ENCODE measurements at places on chromosomes 6 and 20.

- DNase-seq = no peak
Measured at GRCh38 chr6:23681743-23682142, 444.3 kb upstream of the NRSN1 start.

GRCh38 chr6:110421749-110422443 lies 6.5 kb upstream of the DDO start:
- no peak for DNase-seq

GRCh38 chr6:143328876-143329275 lies 121.6 kb downstream of the ADAT2 start:
- no peak for DNase-seq

DNA sequence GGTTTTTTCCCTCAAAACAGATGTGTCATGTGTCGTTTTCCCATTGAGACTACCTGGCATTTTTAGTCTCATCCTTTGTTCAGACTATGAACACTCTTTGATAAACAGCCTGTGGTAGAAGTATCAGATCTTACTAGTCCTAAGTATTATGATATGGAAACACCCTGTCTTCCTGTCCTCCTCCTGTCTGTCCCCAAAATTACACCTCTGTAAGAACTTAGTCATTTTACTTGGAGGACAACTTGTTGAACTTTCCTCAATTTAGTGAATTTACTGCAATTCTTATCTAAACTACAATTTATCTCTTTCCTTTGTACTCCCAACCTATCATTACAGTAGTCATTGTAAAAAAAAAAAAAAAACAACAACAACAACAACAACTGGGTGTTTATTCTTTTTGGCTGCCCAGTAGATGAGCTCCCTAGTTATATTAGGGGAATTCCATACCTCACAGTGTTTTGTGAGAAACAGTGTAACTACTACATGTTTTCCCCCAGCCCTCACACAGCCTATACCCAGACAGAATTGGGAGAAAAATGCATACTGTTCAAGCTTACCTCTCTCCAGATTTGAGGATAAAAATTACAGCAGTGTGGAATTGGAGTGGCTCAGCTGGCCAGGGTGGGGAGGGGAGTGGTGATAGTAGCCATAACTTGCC lies 18.5 kb upstream of the ERVFRD-1 start:
- DNase-seq = no peak

DNA sequence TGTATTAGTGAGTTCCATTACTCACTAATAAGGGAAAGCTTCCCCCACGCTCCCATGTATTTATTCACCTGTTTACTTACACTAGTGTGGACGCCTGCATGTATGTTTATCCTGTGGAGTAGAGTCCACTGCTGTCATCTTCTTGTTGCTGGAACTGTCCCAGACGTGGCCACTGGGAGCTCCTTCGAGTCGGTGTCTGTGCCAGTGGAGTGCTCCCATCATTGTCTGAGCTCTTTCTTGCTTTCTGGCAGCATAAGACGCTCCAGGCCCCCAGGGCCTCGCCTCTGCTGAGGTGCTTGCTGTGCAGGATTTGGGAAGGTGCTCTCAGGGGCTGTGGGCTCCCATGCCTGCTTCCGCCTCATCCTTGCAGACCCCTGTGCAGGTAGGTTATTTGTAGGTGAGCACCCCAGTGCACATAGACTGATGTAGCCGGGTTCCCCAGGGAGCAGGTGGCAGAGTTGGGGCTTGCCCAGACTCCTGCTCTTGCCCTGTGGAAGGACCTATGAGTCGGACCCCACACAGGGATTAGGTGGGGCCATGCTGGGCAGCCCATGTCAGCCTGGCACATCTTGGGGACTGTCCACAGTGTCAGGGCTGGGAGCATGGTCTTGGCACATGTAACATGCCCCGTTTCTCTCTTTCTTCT lies 16.6 kb downstream of the PHACTR3 start:
- no peak for DNase-seq

DNA sequence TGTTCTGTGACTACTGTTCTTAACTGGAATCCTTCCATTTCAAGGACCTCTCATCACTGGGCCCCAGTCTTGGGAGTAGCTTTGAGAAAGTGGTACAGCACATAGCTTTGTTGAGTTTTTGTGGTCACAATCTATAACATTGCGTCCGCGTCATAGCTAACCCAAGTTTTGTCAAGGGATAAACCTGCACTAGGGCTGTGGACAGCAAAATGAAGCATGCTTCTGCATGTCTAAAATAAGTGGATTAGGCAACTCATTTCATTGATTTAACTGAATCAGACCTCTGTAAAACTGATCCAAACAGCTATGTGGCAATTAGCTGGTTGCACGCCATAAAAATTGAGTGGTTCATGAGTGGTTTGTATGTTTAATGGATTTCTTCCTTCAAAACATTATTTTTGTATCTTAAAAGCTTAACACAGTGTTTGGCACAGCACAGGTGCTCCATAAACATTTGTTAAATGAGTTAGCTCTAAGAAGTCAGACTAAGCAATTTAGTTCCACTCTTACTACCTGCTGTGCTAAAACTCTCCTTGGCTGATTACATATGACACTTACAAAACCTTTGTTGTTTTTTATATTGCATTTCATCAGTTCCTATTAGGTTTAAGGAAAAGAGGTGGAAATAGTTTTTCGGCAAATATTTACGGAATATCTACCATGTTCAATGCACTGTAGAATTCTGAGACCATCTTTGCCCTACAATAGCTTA lies 160.3 kb upstream of the ATXN1 start:
- DNase-seq = no peak

DNA sequence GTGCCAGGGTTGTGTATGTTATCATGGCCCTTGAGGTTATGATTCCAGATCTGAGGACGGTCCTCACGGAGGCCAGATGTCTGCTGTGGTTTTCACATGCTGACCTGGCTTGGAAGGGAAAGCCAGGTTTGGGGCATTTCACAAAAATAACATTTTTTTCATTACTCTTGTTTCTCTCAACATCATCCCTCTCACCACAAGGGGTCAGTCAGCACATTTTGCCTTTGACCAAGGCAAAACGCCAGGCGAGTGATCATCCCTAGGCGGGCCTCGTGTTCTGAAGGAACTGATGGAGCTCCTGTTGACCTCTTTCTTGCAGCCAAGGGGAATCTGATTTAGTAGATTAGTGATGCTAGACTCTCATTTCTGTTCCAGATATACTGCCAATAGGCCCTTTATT lies 133.5 kb downstream of the TBC1D7 start:
- peak; percentile 36 for DNase-seq

DNA sequence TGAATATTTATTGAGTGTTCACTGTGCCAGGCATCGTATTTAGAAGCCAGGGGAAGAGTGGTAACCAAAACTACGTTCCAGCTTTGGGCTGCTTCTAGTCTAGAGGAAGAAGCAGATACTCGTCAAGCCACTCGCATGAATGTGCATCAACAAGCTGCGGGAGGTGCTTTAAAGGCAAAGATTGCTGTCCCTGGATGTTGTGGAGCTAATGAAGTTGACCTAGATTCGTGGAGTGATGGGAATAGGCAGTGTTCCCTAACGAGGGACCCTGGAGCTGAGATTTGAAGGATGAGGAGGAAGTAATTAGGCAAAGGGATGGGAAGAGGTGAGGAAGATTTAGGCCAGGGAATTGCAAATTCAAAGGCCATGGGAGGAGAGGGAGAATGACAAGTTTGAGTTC lies 118.9 kb downstream of the TMEM170B start:
- DNase-seq = no peak

DNA sequence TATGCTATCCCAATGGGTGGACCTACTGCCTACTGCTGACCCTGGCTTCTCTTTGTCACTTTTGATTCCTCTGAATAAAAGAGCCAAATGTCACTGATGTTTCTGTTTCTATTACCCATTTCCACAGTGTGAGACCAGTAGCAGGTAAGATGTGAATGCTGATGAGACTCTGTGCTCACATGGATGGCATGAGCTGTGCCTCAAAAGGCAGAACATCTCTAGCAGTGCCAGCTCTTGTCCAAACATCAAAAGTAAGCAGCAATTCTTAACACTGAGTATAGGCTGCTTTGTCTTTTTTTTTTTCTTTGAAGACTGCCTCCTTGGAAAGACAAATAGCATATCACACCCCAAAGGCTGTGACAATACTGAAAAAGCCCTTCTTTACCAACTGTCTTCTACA lies 459.2 kb upstream of the RUNX2 start:
- no peak for DNase-seq

- no peak for DNase-seq
Measured at GRCh38 chr20:57821935-57822334, 112.1 kb upstream of the PMEPA1 start.

- DNase-seq = no peak
Measured at GRCh38 chr6:54284161-54284860, 23.9 kb upstream of the TINAG start.

DNA sequence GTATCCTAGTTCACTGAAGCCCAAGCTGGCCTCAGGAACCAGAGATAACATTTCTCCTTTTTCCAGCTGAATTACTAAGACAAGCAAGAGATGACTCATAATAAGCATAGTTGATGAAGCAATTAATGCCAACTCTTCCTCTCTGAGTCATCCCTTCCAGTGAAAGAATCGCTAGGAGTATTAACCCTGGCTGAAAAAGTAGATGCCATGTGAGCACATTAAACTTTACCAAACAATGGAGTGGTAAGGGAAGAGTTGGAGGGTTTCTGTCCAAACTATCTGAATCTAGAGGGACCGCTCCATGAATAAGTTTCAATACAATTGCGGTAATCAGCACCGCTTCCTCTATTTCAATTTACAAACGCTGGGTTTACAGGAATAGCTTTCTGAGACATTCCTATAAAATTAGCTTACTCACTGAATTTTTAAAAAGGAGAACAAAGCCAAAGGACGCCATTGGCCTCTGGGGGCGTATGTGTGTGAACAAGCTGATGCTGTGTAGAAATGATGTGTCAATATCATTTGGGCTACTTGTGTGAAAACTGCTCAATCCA lies 48.3 kb downstream of the ATXN1 start:
- no peak for DNase-seq

DNA sequence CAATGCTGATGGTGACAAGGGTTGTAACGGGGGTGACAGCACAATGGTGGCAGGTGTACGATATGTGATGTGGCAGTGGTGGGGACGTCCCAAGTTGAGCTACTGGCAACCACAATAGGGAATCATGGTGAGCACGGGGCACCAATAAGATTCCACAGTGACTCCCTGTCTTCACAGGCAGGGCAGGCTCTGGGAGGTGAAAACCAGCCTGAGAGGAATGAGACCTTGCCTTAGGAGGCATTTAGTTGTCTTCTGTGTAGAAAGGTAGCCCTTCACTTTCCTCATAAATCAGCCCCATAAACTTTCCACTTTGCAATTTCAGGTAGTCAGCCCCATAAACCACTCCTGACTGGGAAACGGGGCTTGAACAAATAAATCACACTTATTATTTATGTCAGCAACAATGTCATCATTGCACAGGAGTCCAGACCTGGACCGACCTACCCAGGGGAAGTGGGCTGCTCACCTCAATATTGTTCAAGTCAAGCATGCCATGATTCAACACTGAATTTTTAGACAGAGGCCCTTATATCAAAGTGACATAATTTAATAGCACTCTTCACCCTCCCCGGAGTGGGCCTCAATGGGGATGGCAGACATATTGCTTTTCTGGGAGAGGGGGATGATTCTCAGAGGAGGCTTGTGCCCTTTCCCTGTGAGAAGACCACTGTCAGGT lies 150.8 kb downstream of the CDC5L start:
- no peak for DNase-seq

DNA sequence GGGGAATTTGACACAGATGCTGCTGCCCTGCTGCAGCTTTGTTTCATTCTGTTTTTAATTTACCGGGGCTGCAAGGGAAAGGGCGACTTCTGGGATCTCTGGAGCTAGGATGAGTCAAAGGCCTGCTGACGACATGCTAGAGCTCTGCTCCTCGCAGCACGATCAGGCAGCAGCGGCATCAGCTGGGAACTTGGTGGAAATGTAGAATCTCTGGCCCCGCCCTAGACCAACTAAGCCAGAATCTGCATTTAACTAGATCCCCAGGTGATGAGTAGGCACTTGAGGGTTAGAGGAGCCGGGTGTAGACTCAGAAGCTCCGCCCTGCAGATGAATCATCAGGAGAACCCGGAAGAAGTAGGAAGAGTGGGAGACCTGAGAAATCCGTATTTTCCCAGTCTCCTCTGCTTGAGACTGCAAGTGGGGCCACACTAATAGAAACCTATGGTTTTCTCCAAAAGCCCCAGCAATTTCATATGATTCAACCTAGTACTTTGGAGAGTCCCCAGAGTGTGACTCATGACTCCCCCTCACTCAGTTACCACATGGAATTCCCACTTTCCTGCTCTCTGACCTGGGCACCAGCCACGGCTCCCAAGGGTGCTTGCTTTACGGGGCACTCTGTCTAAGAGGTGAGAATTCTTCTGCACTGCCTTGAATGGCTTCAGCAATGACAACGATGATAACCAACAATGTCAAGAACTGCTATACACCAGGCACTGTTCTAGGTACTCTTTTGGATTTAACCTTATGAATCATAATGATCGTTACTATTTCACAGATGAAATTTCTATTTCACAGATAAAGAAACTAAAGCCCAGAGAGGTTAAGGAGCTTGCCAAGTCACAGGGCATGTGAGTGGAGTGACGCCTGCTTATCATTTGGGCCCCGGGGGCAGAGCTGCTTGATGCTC lies 18.1 kb downstream of the TUBB2B start:
- DNase-seq = no peak

DNA sequence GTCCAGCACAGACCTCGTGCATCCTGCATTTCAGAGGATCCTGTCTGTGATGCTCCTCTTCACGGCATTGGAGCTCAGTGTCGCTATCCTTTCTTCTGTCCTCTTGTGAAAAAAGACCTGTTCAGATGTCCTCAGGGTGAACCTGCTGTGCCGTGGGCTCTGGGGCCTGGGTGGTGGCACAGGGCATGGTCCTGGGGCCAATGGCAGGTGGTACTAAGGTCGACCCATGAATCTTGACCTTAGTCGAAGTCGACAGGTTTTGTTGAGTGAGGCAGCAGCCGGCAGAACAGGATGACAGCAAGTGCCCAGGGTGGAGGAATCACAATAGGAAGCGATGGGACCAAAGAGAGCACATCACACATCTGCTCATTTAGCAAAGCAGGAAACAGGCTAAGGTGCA lies 22.0 kb upstream of the MAS1L start:
- no peak for DNase-seq

- DNase-seq = no peak
Measured at GRCh38 chr6:44558024-44558831, 170.7 kb downstream of the CDC5L start.

- DNase-seq = no peak
Measured at GRCh38 chr6:52550870-52551269, 26.0 kb downstream of the TRAM2 start.

GRCh38 chr20:9403448-9403847 lies 110.9 kb upstream of the LAMP5 start:
- no peak for DNase-seq

DNA sequence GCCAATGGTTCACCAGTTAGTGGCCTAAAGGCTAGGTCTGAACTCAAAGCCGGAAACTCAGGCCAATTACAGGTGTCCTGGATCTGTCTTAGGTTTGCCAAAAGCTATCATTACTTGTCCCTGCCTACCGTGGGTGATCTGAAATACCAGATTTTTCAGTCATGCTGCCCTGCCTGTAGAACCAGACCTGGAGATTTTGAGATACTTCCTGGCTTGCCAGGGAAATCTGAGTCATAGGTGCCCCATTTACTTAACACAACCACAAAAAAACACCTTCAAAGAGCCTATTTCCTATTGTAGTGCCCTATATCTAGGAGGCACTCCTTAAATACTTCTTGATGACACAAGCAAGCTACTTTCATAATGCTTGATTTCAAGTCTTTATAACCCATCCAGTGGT lies 13.9 kb upstream of the RANBP9 start:
- DNase-seq = no peak

- no peak for DNase-seq
Measured at GRCh38 chr20:3383878-3384495, 23.5 kb downstream of the DNAAF9 start.

GRCh38 chr6:141117874-141118273 lies 1014.9 kb upstream of the GJE1 start:
- DNase-seq = peak; percentile 31

- DNase-seq = no peak
Measured at GRCh38 chr6:6683969-6684833, 95.7 kb downstream of the LY86 start.

Measured in hindlimb muscle (tissue), 1 donor.